Suprapubic skin (tissue), 4 donors: ENCODE measurements at places on chromosomes 7 and 10. TPM values are rescaled to one million over a fixed set of nuclear protein-coding genes. Genes with fewer than 3 reads are reported as not detected.
A peak's percentile ranks its signal among the peaks of the same experiment; 100 is the strongest.

Gene PLEKHS1
- total RNA-seq, result 0.98 TPM

Gene COL26A1
- total RNA-seq, result 1.1 TPM

- no peaks in the 10 kb centered on the region for H3K36me3 ChIP-seq
- DNase-seq, result peak; percentile 66
- peaks cover 46% of the 10 kb centered on the region for H3K4me1 ChIP-seq
- H3K27me3 ChIP-seq, result no peaks in the 10 kb centered on the region
- H3K4me3 ChIP-seq, result peak overlapping the region; percentile 42
- H3K27ac ChIP-seq, result peak overlapping the region; percentile 79
These were observed 574 bp upstream of the IL6 start for GRCh38 chr7:22726345-22726906.

DNA sequence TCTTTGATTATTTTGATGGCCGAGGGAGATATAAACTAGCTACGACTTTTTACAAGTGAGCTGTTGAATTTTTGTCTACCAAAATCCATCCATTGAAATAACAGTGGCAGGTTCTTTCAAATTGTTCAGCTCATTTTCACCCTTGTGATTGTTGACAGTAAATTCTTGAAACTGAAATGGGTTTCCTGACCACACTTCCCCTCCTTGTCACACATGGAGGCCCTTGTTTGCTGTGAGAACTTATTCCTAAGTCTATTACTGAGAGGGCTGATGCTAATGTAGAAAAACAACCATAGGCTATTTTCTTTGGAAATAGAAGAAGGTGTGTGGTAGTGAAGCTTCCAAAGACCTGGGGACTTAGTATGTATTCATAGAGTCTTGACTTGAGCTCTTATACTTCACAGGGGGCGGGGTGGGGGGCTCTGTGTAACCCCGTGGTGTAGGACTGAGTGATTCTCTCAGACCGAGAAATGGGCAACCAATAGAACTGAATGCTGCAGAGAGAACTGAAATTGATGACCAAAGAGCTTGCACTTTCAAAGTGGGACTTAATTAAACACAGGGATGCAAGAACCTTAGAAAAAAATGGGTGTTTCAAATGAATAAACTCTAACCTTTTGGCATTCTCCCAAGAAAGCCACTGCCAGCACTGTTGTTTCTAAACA lies 718.9 kb downstream of the CCSER2 start:
- no peaks in the 10 kb centered on the region for H3K4me1 ChIP-seq
- no peak for DNase-seq

GRCh38 chr7:44267719-44268421 lies 57.5 kb downstream of the CAMK2B start:
- H3K36me3 ChIP-seq, result no peaks in the 10 kb centered on the region
- no peak overlapping the region for H3K4me3 ChIP-seq
- H3K27me3 ChIP-seq, result peaks cover 29% of the 10 kb centered on the region
- H3K27ac ChIP-seq, result no peak overlapping the region

GRCh38 chr10:523925-524324 lies 165.5 kb downstream of the DIP2C start:
- no peak for DNase-seq
- H3K4me3 ChIP-seq, result no peak overlapping the region
- peaks cover 7% of the 10 kb centered on the region for H3K4me1 ChIP-seq
- no peak overlapping the region for H3K27ac ChIP-seq
- H3K36me3 ChIP-seq, result no peaks in the 10 kb centered on the region
